ENCODE measurements at places on chromosomes 7 and 10. TPM values are rescaled to one million over a fixed set of nuclear protein-coding genes. Genes with fewer than 3 reads are reported as not detected.

GRCh38 chr10:121088524-121088923 lies 237.4 kb downstream of the WDR11 start:
- no peak for DNase-seq

DNA sequence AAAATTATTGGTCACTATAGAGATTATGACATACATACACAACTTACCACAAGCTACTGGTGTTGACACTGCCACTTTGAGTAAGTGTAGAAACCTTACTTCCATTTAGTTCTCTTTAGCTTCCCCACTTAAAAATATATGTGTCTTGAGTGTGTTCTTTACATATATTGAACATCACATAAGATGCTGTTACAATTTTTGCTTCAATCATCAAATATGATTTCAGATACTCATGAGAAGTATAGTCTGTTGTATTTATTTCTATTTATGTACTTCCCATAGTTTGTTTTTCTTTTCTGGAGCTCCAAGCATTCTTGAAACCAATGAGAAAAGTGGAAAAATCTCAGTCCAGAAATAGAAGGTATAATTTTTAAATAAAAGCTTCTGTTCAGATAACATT lies 102.7 kb upstream of the SDK1 start:
- no peak for DNase-seq

GRCh38 chr10:77333610-77334340 lies 303.8 kb downstream of the KCNMA1 start:
- DNase-seq: no peak

DNA sequence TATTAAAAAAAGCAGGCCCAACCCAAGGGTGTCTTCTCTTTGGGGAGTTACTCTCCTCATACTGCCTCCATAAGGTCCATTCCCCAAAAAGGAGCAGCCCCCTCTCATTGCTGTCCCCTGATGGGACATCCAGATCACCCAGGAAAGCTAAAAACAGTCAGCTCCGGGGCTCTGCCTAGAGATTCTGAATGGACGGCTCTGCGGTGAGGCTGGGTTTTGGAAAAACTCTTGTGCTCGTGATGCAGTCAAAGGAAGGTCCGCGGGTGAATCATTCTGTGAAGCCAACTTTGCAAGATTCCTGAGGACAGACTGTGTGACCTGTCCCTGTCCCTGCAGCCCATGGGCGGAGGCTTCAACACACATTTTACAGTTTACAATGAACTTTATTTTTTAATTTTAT lies 351.5 kb downstream of the TYW1 start:
- no peak for DNase-seq

Gene LIPJ
- total RNA-seq: not detected

Gene KCND2
- 0.22 TPM for total RNA-seq

Gene OPALIN
- total RNA-seq: not detected

Measured in cardiac septum (tissue), 1 donor.